Glutamatergic neuron (in vitro differentiated cells): ENCODE measurements at places on chromosomes 12 and 14. TPM values are rescaled to one million over a fixed set of nuclear protein-coding genes. Genes with fewer than 3 reads are reported as not detected.
A peak's percentile ranks its signal among the peaks of the same experiment; 100 is the strongest.

CPNE6 gene
- 0.44 TPM for total RNA-seq

CCDC198 gene
- not detected for total RNA-seq

MMP19 gene
- not detected for total RNA-seq

GPR65 gene
- total RNA-seq, result not detected

CFAP54 gene
- total RNA-seq, result 0.15 TPM

UNC79 gene
- 29.5 TPM for total RNA-seq

HOXC12 gene
- not detected for total RNA-seq

CNTN1 gene
- total RNA-seq, result 81.4 TPM

- H3K4me3 ChIP-seq, result peak overlapping the region; percentile 27
- DNase-seq, result peak; percentile 23
- H3K27ac ChIP-seq, result peak overlapping the region; percentile 29
Measured at GRCh38 chr12:97275728-97276590, 186.6 kb upstream of the RMST start.

- H3K4me3 ChIP-seq, result no peak overlapping the region
- peaks cover 13% of the 10 kb centered on the region for H3K36me3 ChIP-seq
- peaks cover 2% of the 10 kb centered on the region for H3K27me3 ChIP-seq
- H3K27ac ChIP-seq, result no peak overlapping the region
Measured at GRCh38 chr12:130079279-130079678, 83.0 kb upstream of the FZD10 start.

DNA sequence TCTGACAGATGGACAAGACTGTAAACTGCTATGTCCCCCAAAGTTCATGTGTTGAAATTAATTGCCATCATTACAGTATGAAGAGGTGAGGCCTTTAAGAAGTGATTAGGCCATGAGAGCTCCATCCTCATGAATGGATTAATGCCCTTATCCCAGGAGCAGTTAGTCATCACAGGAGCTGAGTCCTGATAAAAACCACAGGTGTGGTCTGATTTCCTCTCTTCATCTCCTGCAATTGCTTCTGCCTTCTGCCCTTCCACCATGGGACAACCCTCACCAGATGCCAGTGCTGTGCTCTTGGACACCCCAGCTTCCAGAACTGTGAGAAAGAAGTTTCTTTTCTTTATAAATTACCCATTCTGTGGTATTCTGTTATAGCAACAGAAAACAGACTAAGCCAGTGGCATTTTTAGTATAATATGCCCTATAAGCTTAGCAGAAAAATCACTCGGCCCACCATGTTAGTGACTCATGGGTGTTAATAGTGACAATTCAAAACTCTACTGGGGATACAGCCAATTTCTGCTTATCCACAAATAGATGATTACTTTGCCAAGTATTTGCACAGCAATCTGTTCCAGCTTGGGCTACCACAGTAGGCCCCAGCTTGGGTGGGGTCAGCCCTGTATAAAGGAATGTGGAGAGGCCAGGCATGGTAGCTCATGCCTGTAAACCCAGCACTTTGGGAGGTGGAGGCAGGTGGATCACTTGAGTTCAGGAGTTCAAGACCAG is 129.0 kb upstream of the BCL2L14 start:
- H3K4me3 ChIP-seq, result no peak overlapping the region
- no peak for DNase-seq
- H3K36me3 ChIP-seq, result no peaks in the 10 kb centered on the region
- no peaks in the 10 kb centered on the region for H3K4me1 ChIP-seq
- no peak overlapping the region for H3K27ac ChIP-seq

DNA sequence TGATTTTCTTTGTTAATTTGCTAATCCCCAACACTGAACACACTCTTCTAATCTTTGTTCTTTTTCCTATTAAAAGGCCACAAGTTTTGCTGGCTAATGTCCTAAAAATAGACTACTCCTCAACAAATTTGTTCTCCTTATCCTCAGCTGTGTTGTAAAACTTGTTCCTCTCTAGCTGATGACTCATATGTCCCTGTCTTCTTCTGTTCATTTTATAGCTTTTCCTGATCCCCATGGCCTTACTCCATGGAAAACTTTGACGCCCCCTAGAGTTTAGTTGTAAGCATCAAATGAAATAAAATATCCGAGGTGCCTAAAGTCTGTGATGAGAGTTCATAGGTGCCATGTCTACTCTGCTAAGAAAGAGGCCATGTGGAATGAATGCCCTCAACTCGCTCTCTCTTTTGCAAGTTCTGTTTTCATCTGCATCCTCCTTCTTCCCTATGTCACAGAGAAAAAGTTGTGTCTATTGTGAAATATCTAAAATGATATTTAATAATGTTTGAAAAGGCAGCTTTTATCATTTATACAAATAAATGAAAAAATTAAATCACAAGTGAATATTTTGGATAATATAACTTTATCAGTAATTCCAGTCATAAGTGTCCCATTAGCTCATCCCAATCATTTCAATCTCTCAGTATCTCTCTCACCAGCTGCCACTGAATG is 237.9 kb downstream of the IPO8 start:
- DNase-seq, result no peak
- H3K4me1 ChIP-seq, result no peaks in the 10 kb centered on the region

DNA sequence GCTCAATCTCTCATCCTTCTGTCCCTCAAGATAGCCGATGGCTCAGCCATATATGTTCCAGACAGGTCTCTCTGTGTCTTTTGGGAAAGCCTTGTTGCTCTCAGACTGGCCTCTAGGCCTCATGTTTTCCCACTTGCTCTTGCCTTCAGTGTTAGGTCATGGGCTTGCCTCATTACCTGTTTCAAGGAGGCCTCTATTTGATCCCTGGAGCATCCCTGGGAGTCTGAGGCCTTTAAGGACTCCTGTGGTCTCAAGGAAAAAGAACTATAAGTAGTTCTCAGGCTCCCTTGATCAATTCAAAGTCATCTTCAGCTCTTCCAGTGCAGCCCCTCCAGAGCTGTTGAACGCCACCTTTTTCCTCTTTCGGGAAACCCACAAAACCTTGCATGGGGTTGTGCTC is 47.9 kb downstream of the NTF3 start:
- H3K4me3 ChIP-seq, result no peak overlapping the region
- no peak for DNase-seq
- H3K27ac ChIP-seq, result no peak overlapping the region
- no peaks in the 10 kb centered on the region for H3K36me3 ChIP-seq

DNA sequence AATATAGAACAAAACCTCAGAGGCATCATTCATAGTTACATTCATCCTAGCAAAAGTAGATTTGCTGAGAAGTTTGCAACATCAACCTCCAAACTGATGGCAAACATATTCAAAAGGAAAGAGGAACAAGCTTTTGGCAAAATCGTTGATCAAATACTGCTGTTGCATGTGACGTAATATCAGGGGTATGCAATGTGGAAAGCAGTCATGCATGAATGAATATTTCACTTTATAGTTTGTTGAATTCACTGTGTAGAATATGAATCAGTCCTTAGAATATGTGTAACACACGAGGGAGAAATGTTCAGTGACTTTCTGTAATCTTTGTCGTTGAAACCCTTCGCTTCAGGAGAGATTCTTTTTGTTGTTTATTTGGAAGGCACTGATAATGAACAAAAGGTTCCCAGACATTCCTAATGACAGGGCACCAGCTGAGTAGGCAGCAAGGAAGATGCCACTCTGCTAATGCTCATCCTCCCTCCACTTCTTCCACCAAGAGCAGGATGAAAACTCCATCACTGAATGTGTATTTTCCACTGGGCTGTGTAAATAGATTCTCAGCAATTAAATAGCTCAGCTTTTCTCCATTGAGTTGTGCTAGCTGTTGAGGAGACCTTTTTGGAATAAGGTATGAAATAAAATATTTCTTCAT is 126.1 kb downstream of the PELI2 start:
- H3K4me1 ChIP-seq, result peaks cover 29% of the 10 kb centered on the region
- peaks cover 7% of the 10 kb centered on the region for H3K27me3 ChIP-seq
- H3K4me3 ChIP-seq, result no peak overlapping the region
- H3K27ac ChIP-seq, result no peak overlapping the region
- H3K36me3 ChIP-seq, result peaks cover 9% of the 10 kb centered on the region
- no peak for DNase-seq

GRCh38 chr12:63045020-63045860 is 105.8 kb downstream of the AVPR1A start:
- no peaks in the 10 kb centered on the region for H3K36me3 ChIP-seq
- DNase-seq, result no peak
- no peaks in the 10 kb centered on the region for H3K27me3 ChIP-seq

GRCh38 chr14:94903883-94904282 is 134.0 kb upstream of the GSC start:
- no peaks in the 10 kb centered on the region for H3K27me3 ChIP-seq
- no peaks in the 10 kb centered on the region for H3K4me1 ChIP-seq
- DNase-seq, result no peak
- H3K4me3 ChIP-seq, result no peak overlapping the region

GRCh38 chr12:43306066-43306465 is 245.9 kb downstream of the ADAMTS20 start:
- H3K36me3 ChIP-seq, result no peaks in the 10 kb centered on the region
- H3K27me3 ChIP-seq, result no peaks in the 10 kb centered on the region
- no peaks in the 10 kb centered on the region for H3K4me1 ChIP-seq
- H3K4me3 ChIP-seq, result no peak overlapping the region
- no peak overlapping the region for H3K27ac ChIP-seq
- no peak for DNase-seq

GRCh38 chr14:24259282-24260025 is 3.5 kb downstream of the TGM1 start:
- H3K36me3 ChIP-seq, result no peaks in the 10 kb centered on the region
- H3K27ac ChIP-seq, result no peak overlapping the region
- DNase-seq, result no peak

DNA sequence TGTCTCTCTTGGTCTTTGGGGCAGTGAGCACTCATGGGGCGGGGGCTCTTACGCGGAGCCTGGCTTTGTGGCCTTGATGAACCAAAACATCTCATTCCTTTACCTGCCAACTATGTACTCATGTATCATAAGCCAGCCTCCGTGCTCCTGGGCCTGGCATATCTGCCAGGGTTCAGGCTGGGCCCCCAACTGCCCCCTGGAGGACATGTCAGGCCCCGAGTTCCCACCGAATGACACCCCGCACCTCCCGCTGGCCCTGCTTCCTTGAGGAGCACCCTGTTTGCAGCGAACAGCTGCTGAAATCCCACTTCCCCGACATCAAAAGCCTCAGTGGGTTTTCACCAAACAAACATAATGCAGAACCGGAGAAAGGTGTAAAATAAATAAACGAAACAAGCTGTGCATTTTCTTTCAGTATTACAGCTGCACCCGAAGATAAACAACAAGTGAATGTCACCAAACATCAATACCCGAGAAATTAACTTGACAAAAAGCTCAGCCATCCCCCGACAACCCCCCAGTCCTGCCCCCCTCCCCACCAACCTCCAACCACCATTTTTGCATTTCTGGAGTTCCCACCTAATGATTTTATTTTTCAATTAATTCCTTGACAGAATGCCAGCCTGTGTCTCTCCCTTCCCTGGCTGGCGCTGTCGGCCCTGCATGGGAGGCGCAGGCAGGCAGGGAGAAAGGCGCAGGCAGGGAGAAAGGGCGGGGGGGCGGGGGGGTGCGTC is 139.2 kb downstream of the RBM19 start:
- no peak for DNase-seq
- H3K36me3 ChIP-seq, result peaks cover 4% of the 10 kb centered on the region
- peaks cover 10% of the 10 kb centered on the region for H3K27me3 ChIP-seq
- H3K27ac ChIP-seq, result peak overlapping the region; percentile 12

GRCh38 chr12:30996752-30997151 is 70.2 kb downstream of the TSPAN11 start:
- peak overlapping the region; percentile 67 for H3K27ac ChIP-seq
- peak overlapping the region; percentile 35 for H3K4me3 ChIP-seq
- peaks cover 7% of the 10 kb centered on the region for H3K36me3 ChIP-seq
- DNase-seq, result peak; percentile 22

DNA sequence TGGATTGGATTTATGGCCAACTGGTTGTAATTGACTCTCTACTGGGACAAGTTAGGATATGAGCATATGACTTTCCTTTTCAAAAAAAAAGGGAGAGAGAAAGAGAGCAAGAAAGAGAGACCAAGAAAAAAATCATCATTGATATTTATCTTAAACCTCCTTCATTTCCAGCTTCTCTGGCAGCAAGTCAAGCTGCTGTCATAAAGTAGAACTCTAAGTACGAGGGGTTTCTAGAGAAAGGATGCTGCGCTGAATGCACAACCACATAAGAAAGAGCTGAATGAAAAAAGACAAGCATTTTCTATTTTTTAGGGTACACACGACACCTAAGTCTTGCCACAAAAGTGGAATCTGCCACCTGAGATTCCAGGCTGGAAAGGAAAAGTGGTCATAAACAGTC is 182.6 kb downstream of the SLC25A21 start:
- no peaks in the 10 kb centered on the region for H3K4me1 ChIP-seq
- H3K36me3 ChIP-seq, result no peaks in the 10 kb centered on the region
- no peak overlapping the region for H3K4me3 ChIP-seq
- DNase-seq, result no peak
- no peak overlapping the region for H3K27ac ChIP-seq

DNA sequence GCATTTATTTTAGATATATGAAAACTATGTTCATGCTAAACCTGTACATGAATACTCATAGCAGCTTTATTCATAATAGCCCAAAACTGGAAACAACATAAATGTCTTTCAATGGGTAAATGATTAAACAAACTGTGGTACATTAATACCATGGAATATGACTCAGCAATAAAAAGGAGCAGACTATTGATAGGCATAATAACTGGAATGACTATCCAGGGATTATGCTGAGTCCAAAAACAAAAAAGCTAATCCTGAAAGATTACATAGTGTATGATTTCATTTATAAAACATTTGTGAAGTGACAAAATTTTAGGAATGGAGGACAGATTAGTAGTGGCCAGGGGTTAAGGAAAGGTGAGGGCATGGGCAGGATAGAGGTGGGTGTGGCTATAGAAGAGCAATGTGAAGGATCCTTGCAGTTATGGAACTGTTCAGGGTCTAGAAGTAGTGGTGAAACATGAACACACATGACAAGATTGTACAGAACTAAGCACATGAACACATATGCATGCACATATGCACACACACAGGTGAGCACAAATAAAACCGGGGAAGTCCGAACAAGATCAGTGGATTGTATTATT is 61.1 kb upstream of the CDKN3 start:
- H3K4me1 ChIP-seq, result no peaks in the 10 kb centered on the region
- H3K27ac ChIP-seq, result no peak overlapping the region
- no peak overlapping the region for H3K4me3 ChIP-seq

- no peak overlapping the region for H3K4me3 ChIP-seq
- DNase-seq, result no peak
- no peaks in the 10 kb centered on the region for H3K27me3 ChIP-seq
- H3K27ac ChIP-seq, result no peak overlapping the region
- H3K4me1 ChIP-seq, result no peaks in the 10 kb centered on the region
Measured at GRCh38 chr12:27076928-27077327, 5.5 kb downstream of the C12orf71 start.
